ENCODE measurements at places on chromosomes 5 and 9.

DNA sequence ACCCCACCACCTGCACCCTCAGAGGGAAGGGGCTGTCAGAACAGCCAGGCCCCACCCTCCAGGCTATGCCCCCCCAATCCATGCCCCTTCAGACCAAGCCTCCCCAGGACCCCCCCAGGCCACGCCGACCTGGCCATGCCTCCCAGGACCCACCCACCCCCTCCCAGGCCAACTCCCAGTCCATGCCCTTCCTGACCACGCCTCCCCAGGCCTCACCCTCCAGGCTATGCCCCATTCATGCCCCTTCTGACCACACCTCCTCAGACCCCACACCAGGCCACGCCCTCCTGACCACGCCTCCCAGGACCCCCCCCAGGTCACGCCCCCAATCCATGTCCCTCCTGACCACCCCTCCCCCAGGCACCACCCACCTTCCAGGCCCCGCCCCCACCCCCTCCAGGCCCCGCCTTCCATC lies 27.6 kb downstream of the TPPP start:
- no peak for DNase-seq

- DNase-seq, result no peak
These were observed 44.4 kb downstream of the RXRA start for GRCh38 chr9:134370638-134371037.

DNA sequence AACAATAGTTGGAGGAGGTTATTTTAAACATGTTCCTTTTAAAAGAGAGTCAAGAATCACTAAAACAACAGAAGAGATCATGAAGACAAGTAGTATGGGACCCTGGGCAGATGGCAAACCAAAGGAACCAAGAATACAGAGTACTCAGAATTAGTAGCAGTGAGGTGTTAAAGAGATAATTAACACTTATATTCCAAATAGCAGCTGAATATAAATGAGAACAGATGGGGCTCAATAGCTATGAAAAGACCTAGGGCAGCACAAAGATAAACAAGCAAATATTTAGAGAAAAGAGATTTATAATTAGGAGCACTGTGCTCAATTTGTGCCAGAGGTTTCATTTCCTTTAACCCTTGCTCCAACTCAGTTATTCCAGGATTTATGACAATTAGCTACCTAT lies 159.1 kb downstream of the FAM114A2 start:
- no peak for DNase-seq

- DNase-seq, result no peak
These were observed 21.0 kb upstream of the NPM1 start for GRCh38 chr5:171366645-171367044.

DNA sequence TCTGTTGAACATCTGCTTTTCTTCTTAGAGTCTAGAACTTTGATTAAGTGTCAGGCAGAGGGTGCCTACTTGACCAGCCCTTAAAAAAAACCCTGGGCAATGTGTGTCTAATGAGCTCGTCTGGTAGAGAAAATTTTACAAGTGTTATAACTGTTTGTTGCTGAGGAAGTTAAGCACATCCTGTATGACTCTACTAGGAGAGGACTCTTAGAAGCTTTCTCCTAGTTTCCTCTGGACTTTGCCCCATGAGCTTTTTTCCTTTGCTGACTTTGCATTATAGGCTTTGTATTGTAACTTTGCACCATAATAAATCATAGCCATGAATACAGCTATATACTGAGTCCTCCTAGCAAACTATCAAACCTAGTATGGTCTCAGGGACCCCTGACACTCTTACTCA lies 39.4 kb downstream of the GNG10 start:
- no peak for DNase-seq

DNA sequence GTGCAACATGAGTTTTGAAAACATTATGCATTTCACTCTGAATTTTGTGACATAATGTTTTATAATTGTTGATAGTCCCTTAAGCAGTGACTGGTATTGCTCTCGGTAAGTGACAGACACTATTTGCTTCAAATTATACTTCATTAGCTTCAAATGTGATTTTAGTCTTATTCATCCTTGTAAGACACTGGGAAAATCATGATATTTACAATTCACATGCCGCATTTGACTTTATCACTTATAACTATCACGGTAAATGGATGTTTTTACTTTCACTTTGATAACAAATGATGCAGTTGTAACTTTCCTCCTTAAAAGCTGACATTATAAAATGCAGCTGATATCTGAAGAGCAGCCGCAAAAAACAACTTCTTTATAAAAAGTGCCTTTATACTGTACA lies 44.1 kb upstream of the ITGA2 start:
- no peak for DNase-seq

DNA sequence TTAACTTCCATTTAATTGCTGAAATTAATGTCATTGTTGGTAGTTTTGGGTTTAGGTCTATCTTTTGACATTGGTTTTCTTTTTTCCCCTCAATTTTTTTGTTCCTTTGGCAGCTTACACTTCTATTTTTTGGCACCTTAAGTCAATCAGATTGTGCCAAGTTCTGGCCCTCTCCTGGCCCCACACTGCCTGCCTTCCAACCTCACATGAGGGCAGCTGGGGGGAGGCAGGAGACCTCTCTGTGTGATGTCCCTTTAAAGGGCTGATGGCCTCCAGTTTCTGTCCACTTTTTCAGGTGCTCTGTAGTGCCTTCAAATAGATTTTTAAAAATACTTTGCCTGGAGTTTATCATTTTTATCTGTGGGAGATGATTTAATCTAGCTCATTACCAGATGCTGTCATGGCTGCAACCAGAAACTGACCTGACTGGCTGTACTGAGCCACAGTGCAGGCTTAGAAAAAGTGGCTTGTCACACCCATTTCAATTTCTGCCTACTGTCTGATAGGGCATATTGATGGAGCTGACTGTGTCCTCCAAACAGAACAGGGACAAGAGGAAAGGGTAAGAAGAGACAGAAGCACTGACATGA lies 196.6 kb downstream of the FANCC start:
- DNase-seq, result no peak

DNA sequence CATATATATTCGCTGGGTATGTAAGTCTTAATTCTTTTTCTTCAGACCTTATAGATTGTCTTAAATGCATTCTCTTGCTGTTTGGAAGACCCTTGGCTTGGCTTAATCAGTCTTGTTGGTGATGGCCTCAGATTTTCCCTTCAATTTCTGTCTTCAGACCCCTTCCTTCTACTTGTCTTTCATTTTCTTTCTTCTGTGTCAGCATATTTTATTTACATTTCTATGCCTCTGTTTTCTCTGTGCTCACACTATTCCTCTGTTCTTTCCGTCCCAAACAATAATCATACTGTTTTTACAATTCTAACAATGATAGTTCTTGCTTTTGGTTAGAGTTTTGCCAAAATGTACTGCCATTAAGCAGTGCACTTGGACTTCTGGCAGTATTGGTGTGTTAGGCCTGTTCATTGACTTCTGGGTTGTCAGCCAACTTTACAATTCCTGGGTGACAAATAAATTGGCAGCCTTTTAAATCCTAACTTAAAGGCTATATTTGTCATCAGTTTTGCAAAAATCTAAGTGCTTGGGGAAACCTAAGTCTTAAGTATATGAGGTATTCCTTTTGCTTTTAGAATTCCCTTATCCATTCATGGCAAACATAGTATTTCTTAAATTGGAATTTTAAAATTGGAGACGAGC lies 8.0 kb downstream of the SRFBP1 start:
- no peak for DNase-seq

DNA sequence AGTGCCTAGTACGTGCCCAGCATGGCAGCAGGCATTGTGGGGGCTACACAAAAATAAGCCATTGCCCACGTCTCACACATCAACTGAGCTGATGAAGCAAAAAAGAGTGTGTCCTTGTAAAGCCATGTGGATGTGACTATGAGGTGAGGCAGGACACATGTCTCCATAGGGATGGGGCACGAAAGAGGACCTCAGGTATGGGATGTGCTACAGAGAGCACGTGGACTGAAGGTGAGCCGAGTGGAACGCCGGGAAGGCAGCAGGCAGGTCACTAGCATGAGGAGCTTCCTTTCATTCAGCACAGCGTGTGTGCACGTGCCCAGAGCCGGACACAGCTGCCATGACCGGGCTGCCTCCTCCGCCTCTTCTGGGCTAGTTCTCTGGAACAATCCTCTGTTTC lies 429.8 kb downstream of the SPOCK1 start:
- DNase-seq, result no peak

GRCh38 chr5:57549566-57549965 lies 67.0 kb upstream of the ACTBL2 start:
- DNase-seq, result no peak

DNA sequence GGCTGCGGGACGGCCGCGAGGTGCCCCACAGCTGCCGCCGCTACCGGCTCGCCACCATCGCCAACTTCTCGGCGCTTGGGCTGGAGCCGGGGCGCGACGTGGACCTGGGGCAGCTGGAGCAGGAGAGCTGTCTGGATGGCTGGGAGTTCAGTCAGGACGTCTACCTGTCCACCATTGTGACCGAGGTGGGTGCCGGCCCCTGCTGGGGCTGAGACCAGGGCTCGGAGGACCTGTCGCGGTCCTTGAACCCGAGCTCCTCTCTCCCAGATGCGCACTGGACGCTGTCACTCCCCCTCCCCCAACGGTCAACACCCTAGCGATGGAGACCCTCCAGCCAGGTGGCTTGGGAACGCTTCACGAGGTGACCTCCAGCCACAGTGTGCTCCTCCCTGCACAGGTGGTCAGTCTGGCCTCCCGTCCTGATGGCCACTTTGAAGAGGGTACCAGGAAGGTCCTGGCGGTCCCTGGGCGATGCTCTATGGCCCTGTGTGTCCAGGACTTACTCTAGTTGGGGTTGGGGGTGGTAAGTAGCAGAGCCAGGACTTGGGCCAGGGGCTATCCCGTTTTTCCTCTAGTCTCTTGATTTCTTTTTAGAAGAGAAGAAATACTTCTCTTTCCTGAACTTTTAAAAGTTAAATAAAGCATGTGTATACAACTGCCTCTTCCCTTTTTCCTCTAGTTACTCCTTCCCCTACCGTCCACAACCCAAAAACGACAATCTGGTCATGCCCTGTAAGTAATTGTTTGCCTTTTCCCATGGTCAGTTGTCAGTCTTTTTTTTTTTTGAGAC lies 866 bp downstream of the SLC22A5 start:
- no peak for DNase-seq

- DNase-seq, result no peak
These were observed 75.9 kb upstream of the PRR16 start for GRCh38 chr5:120388016-120388781.

- no peak for DNase-seq
These were observed 369.8 kb downstream of the TMEM232 start for GRCh38 chr5:110356677-110357076.

DNA sequence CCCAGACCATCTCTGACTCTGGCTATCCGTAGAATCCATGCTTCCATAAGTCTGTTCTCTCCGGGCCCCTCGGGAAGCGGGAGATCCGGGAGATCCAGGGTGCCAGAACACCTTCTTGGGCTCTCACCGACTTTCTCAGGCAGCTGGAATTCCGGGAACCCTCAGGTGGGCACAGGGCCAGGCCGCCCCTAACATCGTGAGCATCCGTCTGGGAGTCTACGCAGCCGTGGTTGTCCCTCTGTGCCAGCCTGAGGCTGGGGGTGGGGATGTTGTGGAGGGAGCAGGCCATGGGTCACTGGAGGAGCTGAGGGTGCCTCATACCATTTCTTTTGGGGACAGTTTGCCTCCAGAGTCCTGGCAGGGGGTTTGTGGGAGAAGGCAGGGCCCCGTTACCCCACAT lies 92.3 kb upstream of the COL5A1 start:
- DNase-seq, result no peak

Measured in activated naive CD8-positive, alpha-beta T cell treated with anti-CD3 and anti-CD28 coated beads, Interleukin-2, amount 50 U/mL, for 24 hours (primary cell).